Glutamatergic neuron (in vitro differentiated cells): ENCODE measurements at places on chromosomes 13 and 19.

DNA sequence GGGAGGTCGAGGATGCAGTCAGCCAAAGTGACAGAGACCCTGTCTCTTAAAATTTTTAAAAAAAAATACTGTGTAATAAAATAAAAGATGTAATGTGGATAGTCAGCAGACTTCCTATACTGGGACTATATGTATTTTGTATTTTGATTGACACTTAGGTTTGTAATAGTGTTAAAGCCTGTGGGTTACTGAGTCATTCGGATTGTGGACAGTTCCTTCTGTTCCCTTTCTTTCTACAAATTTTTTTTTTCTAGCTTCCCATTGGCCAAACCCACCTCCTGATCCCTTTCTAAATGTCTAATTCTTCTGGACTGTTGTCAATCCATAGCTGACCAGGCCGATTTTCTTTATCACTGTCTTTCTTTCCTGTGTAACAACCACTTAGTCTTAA lies 108.0 kb downstream of the DNAJC3 start:
- DNase-seq, result no peak

GRCh38 chr19:3243819-3244700 lies 19.6 kb downstream of the CELF5 start:
- no peak for DNase-seq

DNA sequence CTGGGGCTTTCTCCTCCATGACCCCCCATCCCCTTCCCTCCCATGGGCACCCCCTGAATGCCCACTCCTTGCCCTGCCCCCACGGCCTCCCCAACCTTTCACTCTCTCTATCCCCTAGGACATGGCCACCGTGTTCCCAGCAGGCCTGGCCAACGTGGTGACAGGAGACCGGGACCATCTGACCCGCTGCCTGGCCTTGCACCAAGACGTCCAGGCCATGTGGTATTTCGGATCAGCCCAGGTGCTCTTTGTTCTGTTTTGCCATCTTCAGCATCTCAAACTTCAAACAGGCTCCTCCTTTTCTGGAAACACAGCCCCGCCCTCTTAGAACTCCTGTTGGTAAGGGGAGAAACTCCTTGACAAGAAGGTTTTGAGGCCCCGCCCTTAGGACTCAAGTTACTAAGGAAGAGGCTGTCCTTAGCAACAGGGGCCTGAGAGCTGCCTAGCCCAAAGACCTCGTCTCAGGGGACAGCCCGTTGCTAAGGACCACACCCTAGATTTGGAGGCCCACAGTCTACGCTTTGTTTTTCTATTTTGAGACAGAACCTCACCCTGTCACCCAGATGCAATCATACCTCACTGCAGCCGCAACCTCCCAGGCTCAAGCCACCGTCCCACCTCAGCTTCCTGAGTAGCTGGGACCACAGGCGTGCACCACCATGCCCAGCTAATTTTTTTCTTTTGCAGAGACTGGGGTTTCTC lies 5.1 kb upstream of the FLT3LG start:
- DNase-seq, result peak; percentile 80

GRCh38 chr13:80338781-80339562 lies 2.0 kb downstream of the SPRY2 start:
- peak; percentile 65 for DNase-seq

GRCh38 chr19:35084509-35084762 lies 31.2 kb upstream of the FXYD3 start:
- DNase-seq, result no peak
